CD4-positive, alpha-beta T cell treated with Interleukin-1 beta for 1 hour (primary cell): ENCODE measurements at places on chromosomes 6 and 20.

GRCh38 chr6:103000688-103001087 is 1607.2 kb downstream of the GRIK2 start:
- no peak for DNase-seq

DNA sequence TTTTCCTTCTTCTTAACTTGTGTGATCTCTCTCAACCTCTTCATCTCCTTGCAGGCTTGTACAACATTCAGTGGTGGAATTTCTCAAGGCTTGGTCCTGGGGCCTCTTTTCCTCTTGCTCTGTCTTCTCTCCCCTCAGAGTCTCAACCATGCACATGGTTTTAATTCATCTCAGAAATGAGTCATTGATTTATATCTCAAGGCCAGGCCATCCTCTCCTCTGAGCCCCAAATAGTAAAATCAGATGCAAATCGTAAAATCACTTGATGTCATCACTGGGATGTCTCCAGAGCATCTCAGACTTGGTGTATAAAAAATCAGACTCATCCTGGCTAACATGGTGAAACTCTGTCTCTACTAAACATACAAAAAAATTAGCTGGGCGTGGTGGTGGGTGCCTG is 85.0 kb downstream of the FNDC1 start:
- no peak for DNase-seq

DNA sequence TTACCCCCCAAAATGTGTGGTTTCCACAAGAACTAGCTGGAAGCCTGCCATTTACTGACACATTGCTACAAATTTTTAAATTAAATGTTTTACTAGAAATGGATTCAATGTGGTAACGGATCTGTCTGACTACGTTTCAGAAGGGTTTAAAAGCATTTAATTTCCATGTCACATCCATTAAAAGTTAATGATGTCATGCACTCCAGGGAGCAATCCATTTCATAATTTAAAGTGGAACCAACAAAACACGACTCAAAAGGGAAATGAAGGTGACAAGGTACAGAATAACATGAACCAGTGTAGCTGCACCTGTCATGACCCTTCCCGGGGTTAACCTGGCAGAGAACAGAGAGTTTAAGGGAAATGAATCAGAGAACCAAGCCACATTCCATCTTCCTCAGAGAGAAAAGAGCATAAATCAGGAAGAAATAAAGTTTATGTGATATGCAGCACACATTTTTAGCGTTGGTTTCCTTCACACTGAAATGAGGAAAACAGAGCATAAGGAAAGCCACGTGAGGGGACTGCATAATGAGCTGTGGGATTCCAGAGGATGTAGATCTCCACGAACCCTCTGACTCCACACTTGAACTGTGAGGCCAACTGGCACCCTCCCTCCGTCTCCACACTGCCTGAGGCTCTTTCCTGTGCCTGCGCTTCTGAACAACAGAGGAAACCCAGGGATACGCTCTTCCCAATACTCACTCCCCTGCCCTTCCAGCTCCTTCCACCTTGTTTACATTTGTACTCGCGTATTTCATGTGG is 170.3 kb upstream of the AHI1 start:
- no peak for DNase-seq

DNA sequence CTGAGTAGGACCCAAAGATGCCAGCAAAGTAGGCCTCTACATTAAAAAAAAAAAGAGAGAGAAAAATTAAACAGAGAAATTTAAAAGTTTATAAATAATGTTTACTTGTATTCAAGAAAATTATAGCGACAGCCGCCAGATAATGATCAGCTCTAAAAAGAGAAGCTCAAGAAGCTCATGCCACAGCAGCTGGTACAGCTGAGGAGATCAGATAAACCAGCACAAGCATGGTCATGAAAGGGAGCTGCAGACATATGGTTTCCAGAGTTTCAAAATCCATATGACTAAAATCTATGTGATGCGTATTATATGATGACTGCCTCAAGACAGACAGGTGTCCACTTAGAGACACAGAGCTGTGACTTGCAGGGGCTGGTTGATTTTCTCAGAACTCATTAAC is 13.6 kb upstream of the HLA-C start:
- no peak for DNase-seq

DNA sequence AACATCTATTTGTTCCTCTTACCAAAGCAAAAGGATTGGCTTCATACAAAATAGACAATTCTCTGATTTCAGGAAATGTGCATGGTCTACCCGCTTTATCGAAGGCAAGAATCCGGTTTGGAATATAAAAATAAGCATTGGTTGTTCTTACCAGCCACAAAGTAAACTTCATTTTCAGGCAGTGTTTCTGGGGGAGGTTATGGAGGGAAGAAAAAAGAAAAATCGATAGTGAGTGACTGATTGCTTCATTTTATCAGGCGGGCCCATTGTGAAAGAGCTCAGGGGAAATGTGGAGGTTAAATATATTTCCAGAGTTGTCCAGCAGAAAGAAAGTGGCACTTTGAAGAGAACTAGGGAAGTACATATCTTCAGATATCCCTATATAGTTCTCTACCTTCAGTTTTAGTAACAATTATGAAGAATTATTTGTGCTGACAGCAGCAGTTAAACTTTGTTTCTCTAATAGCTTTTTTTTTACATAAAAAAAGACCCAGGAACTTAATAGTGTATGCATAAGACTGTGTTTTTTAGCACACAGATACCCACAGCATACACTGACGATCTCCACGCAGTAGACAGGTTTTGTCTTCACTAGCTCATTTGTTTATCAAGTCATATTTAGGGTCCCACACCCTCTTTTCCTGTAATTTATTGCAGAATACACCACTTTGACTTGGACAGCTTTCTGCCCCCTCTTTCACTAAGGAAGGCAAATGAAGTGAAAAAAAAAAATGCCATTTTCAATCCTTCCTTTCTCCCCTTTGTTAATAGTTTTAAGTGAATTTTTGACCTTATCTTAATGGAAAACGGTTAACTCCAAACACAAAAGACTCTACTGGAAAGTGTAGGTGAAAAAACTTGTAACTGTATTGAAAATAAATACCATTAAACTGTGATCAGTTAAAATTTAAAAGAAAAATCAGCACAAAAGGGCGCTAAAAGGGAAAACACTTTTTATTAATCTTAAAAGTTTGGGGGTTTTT is 2.9 kb downstream of the POU3F2 start:
- no peak for DNase-seq

DNA sequence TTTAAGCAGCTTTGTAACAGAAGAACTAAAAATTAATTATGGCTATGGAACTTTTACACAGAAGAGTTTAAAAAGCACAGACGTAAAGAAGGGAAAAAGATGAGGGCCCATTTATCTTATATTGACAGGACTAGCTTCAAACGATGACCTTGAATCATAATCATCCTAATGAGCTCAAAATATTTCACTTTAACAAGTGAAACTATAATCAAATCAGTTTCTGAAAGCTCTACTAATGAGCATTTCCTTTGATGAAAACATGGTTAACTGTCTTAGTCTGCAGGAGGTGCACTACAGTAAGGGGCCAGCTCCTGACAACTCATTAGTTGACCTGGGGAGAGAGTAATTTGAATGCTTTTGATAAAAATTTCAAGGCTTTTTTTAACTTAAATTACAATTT is 228.0 kb upstream of the DEFB112 start:
- DNase-seq = no peak

- DNase-seq = no peak
These were observed 1.2 kb downstream of the TBX18 start for GRCh38 chr6:84763003-84763885.

DNA sequence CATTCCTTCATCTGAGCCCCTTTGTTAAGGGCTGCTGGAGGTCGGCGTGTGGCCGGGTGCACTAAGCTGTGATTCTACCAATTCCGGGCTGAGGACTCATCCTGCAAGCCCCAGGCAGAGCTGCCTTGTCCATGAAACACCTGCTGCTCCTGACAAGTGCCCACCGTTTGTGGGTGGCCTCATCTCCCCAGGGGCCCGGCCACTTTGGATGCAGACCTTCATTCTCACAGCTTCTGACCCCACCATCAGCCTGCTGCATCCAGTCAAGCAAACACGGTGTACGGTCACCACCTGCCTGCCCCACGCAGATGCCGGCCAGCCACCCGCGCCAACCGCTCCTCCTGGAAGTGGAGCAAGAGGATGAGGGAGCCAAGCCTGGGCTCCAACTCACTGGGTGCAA is 382.7 kb downstream of the THBS2 start:
- no peak for DNase-seq

DNA sequence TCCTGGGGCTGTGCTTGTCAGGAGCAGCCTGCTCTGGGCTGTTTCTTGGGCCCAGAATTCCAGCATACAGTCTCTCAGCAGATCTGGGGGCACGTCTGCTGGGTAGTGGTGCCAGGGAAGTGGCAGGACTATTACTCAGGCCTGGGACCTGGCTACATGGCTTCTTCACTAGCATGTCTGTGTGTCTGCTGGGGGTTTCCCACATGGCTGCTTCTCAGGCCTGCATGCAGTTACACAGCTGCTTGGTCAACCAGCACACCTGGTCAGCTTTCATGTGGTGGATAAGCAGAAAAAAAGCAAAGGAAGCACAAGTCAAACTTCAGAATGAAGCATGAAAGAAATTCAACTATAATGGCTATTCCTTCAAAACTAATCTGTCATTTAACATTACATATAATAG is 316.2 kb upstream of the NOX3 start:
- no peak for DNase-seq
